GOT3 (cell line): ENCODE measurements at places on chromosomes 11 and 22.
A peak's percentile ranks its signal among the peaks of the same experiment; 100 is the strongest.

GRCh38 chr11:104968355-104968855, at the start of gene CASP4:
TSS of gene CASP4 (minus strand) at chr11:104968574. CDS start at chr11:104968525, 49 bp downstream.
- no peak for DNase-seq

DNA sequence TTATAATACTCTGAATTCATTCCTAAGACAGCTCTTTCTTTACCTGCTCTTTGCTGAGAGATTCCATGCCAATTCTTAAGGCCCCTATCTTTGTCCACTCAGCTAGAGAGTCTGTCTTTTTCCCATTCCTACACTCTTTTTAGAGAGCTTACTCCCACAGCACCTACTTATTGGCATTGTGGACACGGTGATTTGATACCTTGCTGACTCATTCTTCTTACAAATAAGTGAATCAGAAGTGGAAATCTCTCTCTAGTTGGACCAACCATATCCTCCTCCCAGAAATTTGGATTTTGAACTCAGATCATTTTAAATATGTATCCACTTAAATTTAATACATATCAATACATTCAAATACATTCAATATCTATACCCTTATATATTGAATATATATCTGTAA, 32.5 kb upstream of the OR6M1 start:
- no peak for DNase-seq

GRCh38 chr22:48210198-48210580, 1447.7 kb downstream of the TBC1D22A start:
- DNase-seq, result no peak

GRCh38 chr11:128691802-128692752, 1.8 kb upstream of the FLI1 start:
- no peak for DNase-seq

DNA sequence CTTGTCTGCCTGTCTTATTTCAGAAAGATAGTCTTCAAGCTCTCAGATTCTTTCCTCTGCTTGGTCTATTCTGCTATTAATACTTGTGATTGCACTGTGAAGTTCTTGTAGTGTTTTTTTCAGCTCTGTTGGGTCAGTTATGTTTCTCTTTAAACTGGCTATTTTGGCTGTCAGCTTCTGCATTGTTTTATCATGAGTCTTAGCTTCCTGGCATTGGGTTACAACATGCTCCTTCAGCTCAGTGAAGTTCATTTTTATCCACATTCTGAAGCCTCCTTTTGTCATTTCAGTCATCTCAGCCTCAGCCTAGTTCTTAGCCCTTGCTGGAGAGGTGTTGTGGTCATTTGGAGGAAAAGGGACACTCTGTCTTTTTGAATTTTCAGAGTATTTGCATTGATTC, 15.5 kb upstream of the DEPDC7 start:
- no peak for DNase-seq

DNA sequence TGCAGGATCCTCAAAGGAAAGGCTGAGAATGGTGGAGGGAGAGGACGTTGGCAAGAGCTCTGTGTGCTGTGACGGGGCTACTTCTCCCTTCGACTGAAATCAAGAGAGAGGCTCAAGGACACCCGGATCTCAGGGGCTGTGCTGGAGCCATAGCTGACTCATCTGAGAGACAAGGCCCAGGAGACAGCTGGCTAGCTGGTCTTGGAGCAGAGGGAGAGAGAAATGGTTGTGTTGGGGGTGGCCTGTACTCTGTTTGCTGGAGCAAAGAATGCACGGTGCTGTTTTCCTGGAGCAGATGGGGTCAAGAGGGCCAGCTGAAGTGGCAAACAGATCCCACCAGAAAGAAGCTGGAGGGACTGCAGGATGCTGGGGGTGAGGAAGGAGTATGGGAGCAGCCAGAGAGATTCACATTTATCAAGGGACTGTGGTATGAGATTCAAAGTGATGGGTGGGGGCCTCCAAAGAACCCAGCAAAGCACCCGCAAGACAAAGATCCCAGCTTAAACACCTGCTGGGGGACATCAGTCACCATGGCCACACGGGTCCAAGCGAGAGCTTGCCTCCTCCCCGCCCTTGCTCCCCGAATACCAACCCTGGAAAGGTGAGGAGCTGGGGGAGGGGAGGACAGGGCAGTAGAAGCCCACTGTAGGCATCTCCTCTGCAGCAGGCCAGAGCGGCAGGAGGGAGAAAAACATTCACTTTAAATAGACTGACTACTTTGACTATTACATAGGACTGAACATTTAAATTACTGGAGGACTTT, 40.8 kb downstream of the MAP6 start:
- no peak for DNase-seq

- DNase-seq, result no peak
These were observed 7.9 kb downstream of the PPIL2 start for GRCh38 chr22:21673534-21674321.

DNA sequence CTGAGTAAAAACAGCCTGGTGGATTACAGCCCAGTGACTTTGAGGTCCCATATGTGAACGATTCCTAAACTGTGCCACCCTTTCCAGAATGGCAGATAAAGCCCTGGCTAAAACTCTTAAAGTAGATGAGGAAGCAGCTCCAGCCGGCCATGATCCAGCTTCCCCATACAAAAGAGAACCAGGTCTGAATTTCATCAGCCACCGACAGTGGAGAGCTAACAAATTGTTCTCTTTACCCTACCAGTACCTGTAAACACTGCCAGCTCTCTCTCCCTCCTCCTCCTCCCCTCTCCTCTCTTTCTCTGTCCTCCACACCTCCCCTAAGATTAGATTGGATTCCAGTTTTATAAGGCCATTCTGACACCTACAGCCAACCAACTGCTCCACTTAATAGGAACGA, 176.9 kb downstream of the DSCAML1 start:
- DNase-seq, result no peak

- no peak for DNase-seq
These were observed 487.3 kb downstream of the BRD1 start for GRCh38 chr22:49340406-49340805.

DNA sequence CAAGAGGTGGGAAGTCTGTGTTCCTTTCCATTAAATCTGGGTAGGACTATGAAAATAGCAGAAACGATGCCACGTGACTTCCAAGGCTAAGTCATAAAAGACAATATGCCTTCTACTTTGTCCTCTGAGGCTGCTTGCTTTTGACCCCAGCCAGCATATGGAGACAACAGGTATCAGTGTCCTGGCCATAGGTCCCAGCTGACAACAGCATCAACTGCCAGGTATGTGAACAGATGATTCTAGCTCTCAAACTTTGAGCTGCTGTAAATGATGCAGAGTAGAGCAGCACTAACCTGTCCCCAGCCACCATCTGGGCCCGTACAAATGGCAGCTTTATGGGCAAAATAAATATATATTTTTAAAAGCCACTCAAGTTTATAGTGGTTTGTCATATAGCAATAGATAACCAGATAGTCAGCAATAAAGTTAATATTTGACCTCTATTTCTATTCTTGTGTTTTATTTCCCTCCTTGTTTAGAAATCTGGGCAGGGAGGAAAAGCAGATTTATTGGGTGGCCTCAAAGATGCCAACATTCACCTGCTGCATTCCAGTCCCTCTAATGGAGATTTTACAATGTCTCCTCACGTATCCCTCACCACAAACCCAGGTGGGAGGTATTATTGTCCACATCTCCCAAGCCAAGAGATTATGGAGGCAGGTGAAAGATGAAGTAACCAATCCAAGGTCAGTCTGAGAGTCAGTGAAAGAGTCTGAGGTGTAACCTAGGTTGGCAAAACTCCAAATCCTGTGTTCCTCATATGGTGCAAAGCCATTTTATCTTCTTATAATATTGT, 209.6 kb upstream of the LARGE1 start:
- no peak for DNase-seq

DNA sequence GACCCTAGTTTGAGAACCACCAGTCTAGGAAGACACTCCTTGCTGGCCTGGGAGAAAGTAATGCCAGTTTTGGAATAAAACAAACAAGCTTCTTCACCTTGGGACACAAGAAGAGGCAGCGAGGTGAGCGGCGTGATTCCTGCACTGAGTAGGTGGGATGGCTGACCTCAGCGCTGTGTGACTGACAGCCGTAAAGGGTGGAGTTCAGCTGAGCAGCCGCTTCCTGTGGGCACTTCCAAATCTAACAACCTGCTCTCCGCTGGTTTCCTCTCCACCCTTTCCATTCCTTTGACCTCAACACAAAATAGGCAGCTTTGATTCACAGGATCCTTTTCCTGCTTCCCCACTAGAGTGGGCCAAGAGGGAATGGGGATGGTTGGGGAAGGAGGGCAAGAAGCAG, 45.8 kb downstream of the PC start:
- no peak for DNase-seq

- DNase-seq, result peak; percentile 62
These were observed 14.6 kb upstream of the TEF start for GRCh38 chr22:41367039-41367679.

DNA sequence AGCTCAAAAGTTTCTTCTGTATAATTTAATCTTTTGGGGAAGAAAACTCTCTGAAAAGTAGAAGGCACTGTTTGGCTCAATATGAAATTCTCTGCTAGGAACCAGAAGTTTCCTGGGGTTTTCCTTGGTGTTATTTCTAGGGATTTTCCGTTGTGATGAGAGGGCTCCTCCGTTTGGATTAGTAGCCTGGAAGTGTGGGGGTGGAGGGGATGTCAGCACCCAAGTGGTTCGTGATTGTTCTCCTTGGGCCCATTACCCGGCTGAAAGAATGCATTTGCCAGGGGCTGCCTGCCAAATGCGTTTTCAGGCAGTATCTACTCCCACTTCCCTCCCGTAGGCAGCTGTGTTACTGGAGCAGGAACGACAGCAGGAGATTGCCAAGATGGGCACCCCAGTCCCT, 4.3 kb downstream of the SF3B2 start:
- DNase-seq, result no peak

- DNase-seq, result no peak
These were observed 3.4 kb downstream of the NLRP6 start for GRCh38 chr11:281486-282161.

GRCh38 chr11:66457826-66458225, 8.9 kb upstream of the PELI3 start:
- DNase-seq, result no peak
